ENCODE measurements at places on chromosomes 11 and 22.

- DNase-seq, result no peak
Measured at GRCh38 chr22:46070215-46070802, 80.0 kb upstream of the PPARA start.

- DNase-seq, result no peak
Measured at GRCh38 chr11:107252429-107253161, 205.0 kb downstream of the CWF19L2 start.

DNA sequence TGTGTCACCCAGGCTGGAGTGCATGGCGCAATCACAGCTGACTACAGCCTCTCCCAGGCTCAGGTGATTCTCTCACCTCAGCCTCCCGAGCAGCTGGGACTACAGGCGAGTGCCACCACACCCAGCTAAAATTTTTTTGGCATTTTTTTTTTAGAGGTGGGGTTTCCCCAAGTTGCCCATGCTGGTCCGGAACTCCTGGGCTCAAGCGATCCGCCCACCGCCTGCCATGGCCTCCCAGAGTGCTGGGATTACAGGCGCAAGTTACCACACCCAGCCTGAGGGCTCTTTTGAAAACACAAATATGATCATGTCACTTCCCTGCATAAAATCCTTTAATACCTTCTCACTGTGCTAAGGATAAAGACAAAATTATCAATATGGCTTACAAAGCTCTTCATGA is 88.1 kb downstream of the MAML2 start:
- no peak for DNase-seq

GRCh38 chr11:44305026-44305469 is 4.9 kb downstream of the ALX4 start:
- DNase-seq, result no peak

DNA sequence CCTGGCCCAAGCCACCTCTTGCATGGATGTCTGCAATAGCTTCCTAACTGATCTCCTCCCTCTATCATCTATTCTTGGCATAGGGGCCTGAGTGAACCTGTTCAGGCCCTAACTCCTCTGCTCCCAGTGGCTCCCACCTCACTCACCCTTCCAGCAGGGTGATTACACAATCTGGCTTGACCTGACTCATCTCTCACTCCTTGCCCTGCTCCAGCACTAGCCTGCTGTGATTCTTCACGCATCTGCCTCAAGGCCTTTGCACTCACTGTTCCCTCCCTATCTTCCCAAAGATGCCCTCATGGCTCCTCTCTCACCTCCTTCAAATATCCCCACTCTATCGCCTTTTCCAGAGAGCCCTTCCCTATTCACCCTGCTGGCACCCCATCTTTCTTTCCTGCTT is 10.5 kb downstream of the SCN4B start:
- no peak for DNase-seq

Measured in NCI-H1048 (cell line).